ENCODE measurements at places on chromosomes 13 and 19.

- DNase-seq = no peak
These were observed 20.6 kb upstream of the GTF3A start for GRCh38 chr13:27403727-27404385.

DNA sequence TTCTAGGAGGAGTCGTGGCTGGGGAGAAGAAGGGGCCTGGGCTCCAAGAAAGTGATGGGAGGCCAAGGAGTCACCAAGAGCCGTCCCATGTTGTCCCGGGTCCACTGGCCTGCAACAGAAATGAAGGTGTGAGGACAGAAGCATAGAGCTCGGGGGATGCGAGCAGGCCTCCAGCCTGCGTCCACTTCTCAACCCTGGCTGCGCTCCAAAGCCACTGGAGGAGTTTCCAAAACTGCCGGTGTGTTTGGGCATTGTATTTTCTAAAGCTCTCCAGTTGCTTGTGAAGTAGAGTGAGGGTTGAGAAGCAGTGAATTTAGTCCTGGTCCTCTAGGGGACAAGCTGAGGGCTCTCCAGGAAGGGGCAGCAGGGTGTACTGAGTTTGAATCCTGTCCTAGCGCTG is 13.0 kb downstream of the FFAR2 start:
- DNase-seq = no peak

- peak; percentile 39 for DNase-seq
These were observed 13.3 kb downstream of the PALM3 start for GRCh38 chr19:14048443-14049153.

- peak; percentile 85 for DNase-seq
These were observed 463.8 kb downstream of the ITGBL1 start for GRCh38 chr13:101916108-101916774.

DNA sequence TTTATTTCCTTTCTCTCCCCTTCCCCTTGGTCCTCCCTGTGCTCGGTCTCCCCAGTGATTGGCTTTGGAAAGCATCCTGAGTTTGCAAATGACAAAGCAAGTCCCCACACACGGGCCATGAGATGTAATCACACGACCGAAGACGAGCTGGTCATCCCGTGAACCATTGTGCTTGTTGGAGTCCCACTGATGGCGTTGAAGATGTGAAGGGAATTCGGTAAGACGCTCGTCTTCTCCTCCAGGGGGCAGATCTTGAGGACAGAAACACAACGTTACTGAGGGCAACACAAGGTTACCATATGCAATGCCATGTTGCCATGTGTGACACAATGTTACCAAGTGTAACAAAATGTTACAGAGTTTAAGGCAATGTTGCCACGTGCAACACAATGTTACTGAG is 42.0 kb upstream of the SLC15A1 start:
- DNase-seq = no peak

GRCh38 chr19:12866416-12867119 is 14.7 kb downstream of the DNASE2 start:
- no peak for DNase-seq

- DNase-seq = no peak
These were observed 25.7 kb upstream of the LMO7 start for GRCh38 chr13:75610466-75610865.

- no peak for DNase-seq
These were observed 13.9 kb upstream of the FBXO27 start for GRCh38 chr19:39046037-39046821.

DNA sequence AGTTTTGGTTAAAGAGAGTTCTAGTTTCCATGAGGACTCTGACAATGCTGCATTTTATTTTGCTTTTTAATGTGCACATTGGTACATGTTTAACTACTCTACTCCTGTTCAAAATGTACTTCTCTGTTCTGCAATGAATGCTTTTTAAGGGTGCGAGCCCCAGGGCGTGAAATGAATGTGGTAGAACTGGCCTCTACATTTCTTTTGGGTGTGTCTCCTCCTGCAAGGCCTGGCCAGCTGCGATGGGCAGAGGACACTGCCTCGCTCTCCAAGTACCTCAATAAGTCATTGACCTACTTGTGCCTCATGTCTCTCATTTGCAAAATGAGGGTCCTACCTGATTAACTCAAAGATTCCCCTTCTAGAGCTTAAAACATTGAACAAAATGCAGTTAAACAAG is 6.7 kb downstream of the RGS9BP start:
- no peak for DNase-seq

GRCh38 chr13:25447396-25447795 is 75.6 kb downstream of the ATP8A2 start:
- no peak for DNase-seq

DNA sequence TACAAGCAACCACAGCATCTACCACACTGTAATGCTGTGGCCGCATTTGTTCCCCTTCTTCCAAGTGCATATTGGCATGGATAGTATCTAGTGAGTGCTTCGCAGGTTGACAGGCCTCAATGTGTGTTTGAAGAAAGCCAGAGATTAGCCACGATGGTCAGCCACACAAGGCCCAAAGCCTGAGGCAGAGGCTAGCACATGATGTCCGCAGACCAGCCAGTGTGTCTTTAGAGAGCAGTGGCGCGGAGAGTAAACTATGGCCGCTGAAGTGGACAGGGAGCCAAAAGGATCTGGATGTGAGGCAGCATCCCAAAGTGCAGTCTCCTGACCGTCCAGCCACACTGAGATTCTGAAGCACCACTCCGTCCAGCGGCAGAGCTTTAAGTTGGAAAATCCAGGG is 36.0 kb downstream of the BRD4 start:
- DNase-seq = no peak

DNA sequence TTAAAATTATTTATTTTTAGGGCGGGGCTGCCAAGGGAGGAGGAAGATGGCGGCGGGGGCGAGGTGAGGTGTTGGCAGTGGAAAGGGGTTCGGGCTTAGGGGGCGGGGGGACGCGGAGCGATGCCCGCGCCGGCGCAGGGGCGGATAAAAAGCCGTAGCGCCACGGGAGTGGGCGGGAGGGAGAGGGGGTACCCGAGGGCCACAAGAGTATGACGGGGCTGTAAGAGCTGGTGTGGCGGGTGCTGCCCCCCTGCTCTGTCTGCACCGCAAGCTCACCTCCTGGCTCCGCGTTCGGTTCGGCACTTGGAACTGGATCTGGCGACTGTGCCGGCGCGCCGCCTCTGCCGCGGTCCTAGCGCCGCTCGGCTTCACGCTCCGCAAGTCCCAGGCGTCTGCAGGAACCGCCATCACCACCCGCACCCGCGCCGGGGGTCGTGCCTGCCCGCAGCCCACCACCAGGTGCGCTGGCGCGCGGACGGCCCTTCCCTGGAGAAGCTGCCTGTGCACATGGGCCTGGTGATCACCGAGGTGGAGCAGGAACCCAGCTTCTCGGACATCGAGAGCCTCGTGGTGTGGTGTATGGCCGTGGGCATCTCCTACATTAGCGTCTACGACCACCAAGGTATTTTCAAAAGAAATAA is 265.2 kb upstream of the SGCG start:
- DNase-seq = no peak

- no peak for DNase-seq
These were observed 184.7 kb downstream of the PCCA start for GRCh38 chr13:100273552-100273951.

- DNase-seq = peak; percentile 60
These were observed 485.5 kb downstream of the DIAPH3 start for GRCh38 chr13:59677966-59678814.

DNA sequence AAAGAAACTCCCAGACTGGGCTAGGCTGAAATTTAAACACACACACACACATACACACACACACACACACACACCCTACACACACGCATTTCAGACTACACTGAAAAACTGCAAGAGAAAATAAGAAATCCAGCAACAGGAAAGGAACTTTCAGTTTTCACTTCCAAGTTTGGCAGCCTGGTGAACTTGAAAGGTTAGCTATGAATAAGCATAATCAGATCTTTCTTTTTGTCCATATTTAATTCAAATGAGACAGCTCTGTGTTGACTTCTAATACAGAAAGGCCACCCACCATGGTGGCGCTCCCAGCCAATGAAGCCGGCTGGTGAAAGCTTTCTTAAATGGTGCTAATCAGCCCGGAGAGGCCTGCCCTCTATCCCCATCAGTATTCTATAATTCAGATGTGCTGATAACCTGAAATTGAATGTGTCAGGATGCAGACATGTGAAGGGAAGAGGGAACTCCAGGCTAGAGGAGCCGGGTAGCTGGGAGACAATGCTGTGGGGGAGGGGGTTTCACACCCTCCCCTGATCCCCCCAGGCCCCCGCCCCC is 108.3 kb upstream of the ZNF536 start:
- DNase-seq = no peak

- peak; percentile 11 for DNase-seq
These were observed 1.8 kb upstream of the ANGPTL4 start for GRCh38 chr19:8361921-8362793.

DNA sequence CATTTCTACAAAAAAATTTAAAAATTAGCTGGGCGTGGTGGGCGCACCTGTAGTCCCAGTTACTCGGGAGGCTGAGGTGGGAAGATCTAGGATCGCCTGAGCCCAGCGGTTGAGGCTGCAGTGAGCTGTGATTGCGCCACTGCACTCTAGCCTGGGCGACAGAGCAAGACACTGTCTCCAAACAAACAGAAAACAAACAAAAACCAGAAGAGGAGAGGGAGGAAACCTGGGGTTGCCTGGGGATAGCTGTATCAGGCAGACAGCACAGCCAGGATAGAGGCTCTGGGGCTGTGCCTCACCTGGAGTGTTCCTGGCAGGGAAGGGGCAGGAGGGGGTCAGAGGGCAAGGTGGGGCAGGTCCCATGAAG is 2.6 kb upstream of the POLR2E start:
- DNase-seq = no peak

DNA sequence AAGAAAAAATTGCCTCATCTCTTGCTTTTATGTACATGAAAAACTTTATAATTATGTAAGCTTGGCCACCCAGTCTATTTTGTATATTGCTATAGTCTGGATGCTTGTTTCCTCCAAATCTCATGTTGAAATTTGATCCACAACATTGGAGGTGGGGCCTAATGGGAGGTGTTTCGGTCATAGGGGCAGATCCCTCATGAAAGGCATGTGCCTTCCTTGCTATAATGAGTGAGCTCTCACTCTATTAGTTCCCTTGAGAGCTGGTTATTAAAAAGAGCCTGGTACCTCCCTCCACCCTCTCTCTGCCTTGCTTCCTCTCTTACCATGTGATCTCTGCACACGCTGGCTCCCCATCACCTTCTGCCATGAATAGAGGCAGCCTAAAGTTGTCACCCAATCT is 1005.1 kb downstream of the PCDH9 start:
- DNase-seq = no peak

DNA sequence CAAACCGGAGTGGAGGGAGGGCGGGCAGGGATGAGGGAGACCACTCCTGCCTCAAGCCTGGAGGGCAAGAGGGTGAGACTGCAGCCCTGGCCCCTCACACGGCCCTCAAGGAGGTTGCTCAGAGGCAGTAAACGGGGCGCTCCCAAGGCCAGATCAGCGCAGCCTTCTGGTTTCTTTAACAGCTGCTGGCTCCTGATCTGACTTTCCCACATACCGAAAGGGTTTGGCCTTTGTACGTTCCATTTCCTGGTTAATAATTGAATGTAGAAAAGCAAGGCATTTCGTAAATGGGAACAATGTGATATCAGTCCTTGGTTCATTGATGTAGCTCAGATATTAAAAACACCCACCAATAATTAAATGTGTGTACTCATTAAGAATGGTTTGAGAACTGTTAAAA is 71.5 kb downstream of the GGACT start:
- no peak for DNase-seq

GRCh38 chr13:43095771-43096719 is 72.7 kb downstream of the DNAJC15 start:
- DNase-seq = no peak

DNA sequence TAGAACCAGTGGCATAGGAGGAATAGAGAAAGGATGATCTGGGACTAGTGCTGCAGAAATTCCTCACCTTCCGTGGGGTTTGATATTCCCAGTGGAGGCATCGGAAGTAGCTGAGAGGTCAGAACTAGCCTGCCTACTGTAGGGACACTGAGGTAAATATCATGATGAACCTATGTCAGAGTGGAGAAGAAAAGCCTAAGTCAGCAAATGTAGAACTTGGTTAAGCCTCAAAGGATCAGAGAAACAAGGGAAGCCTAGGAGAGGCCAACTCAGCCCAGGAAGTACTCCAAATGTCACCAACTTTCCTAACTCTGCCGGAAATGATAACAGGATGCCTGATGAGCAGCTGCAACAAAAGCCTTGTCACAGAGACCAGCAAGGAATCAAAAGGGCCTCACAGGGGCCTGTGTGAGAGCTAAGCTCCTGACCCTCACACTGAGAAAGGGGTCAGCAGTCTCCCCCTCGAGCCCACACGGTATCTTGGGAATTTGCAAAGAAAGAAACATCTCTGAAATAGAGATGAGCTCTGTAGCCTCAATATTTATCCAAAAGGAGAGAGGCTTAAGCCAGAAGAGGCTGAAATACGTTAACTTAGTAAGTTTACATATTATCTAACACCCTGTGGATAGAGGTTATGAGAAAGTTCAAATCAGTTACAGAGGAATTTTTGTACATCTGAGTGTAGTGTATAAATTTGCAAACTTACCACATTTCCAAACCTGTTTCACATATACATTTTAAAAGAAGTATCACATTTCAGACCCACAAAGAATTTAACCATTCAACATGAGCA is 1064.3 kb downstream of the DIAPH3 start:
- no peak for DNase-seq

DNA sequence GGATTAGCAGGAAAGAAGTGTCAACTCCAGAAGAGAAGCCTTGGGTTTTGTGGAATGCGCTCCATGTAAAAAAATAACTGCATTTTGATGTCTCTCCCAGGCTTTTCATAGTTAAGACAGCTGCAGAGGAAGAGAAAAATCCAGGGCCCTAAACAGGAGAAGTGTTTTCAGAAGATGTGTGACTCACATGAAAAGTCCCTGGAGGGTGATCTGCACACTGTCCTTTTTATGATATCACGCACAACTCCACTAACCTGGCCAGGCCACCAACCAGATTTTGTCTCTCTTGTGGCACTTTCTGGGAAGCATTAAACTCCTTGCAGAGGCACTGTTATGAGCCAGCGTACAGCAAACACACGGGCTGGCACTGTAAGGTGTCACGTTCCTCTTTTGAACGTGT is 267.3 kb downstream of the FGF9 start:
- DNase-seq = no peak

GRCh38 chr19:15252398-15253018 is 20.3 kb upstream of the EPHX3 start:
- no peak for DNase-seq

GRCh38 chr13:110067355-110068175 is 239.4 kb downstream of the COL4A1 start:
- no peak for DNase-seq

DNA sequence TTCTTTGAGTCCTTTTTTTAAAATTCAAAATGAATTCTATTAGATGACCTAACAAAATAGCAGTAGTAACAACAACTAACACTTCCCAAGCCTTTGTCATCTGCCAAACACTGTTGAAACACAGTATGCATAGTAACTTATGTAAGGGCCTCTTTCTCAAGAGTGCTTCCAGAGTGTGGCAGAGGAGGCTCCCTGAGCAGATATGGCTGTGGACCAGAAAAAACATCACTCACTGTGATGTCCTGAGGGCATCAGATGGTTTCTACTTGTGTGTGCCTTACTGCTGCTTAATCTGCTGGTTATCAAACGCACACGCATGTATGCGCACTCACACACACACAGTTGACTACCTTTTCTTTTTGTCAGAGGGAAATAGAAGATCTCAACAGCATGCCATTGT is 110.8 kb downstream of the DLEU7 start:
- DNase-seq = peak; percentile 64

- peak; percentile 85 for DNase-seq
These were observed 13.3 kb upstream of the ISYNA1 start for GRCh38 chr19:18450931-18451836.

- no peak for DNase-seq
These were observed 77.6 kb downstream of the LRCH1 start for GRCh38 chr13:46630431-46631178.

Data from NCI-H146 (cell line).